ENCODE measurements at places on chromosomes 16 and 17.

GRCh38 chr16:12764813-12765488 is 38.7 kb downstream of the CPPED1 start:
- no peak for DNase-seq

DNA sequence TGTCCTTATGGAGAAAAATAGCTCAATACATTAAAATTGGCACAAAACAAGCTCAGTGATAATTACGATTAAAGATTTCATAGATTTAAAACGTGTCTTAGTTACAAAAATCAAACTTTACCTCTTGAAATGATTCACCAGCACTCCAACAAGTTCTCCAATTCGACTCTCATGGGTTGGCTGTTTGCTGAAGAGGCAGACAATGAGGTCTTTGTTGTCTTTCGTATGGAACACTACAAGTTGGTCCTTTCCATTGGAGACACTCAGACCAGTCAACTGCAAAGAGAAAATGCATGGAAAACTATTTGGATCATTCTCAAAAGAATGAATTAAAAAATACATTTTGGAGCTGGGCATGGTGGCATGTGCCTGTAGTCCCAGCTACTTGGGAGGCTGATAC is 118.2 kb downstream of the CDK5R1 start:
- no peak for DNase-seq

DNA sequence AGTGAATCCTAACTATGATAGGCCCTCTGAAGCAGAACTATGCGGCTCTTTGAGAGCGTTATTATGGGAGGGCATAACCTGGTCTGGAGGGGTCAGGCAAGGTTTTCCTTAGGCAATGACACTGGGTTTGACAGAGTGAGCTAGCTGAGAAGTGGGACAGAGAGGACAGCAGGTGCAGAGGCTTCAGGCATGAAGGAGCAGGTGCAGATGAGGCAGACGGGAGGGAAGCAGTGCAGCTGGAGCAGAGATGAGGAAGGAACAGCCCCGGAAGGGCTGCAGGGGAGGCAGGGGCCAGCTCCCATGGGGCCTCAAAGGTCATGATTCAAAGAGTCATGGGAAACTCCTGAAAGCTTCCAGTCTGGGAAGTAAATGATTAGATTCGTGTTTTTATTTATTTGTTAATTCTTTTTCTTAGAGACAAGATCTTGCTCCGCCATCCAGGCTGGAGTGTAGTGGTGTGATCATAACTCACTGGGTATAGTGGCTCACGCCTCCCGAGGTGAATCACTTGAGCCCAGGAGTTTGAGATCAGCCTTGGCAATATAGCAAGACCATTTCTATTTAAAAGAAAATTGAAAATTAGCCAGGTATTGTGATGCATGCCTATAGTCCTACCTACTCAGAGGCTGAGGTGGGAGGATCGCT is 5.4 kb downstream of the MARCHF10 start:
- no peak for DNase-seq

DNA sequence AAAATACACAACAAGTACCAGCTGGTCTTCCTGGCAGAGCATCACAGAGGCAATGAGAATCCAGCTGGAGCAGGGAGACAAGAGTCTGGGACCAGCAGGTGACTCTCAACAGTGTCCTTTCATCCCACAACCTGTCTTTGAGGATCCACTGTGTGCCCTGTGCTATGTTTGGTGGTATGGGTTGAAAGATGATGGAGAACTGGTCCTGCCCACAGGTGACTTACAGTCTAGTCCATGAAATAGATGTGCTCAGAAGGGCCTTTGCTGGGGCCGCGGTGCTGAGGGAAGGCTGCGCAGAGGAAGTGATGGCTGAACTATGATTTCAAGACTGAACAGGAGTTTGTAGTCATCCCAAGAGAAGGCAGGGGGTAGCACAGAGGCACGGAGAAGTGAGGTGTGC is 17.9 kb downstream of the WNT3 start:
- DNase-seq, result no peak

DNA sequence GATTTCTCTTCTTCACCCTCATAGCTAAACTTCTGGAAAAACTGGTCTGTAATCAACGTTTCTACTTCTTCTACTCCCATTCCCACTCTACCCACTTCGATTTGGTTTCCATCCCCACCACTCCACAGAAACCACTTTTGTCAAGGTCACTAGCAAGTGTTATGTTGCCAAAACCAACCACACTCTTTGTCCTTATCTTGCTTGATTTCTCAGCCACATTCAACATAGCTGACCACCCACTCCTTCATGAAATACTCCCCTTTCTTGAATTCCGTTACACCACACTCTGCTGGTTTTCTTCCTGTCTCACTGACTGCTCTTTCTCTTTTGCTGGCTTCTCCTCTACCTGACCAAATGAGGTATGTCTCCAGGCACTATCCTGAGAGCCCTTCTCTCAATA is 11.9 kb downstream of the IKZF3 start:
- no peak for DNase-seq

- no peak for DNase-seq
Measured at GRCh38 chr16:8998108-8998507, 34.4 kb upstream of the USP7 start.

- no peak for DNase-seq
Measured at GRCh38 chr16:47600376-47600775, 139.2 kb downstream of the PHKB start.

GRCh38 chr17:46157443-46158062 is 35.7 kb downstream of the KANSL1 start:
- peak; percentile 63 for DNase-seq

GRCh38 chr17:42795061-42795460 is 3.4 kb downstream of the COA3 start:
- no peak for DNase-seq

GRCh38 chr17:80318166-80318565 is 57.5 kb downstream of the RNF213 start:
- no peak for DNase-seq

DNA sequence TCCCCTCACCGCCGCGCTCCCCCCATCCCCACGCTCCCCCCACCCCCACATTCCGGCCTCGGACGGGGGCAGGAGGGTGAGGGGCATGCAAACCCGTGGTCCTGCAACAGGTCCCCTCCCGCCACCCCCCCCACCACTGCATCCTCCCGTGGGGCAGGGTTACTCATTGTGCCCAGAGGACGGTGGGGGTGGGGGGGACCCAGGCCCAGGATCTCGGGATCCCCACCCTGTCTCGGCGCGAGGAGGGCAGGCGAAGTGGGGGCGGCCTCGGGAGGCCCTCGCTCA is 8.5 kb downstream of the SLC22A31 start:
- DNase-seq, result no peak

GRCh38 chr17:33403194-33403593 is 110.1 kb upstream of the ASIC2 start:
- no peak for DNase-seq

DNA sequence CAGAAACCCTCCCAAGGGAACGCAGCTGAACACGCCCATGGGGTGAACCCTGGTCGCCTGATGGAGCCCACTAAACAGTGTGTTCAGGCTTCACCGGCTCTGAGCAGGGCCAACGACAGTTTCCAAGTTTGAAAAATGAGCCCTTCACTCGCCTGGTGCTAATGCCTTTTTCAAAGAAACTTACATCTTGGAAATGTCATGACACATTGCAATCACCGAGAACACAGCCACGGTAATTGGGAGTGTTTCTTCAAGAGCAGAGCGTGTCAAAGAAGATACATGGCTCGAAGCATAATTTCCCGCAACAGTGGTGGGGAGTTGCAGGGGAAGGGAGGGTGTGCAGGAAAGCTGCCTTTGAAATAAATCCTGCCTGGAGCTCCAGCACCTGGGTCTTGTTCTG is 463.2 kb downstream of the TMEM114 start:
- no peak for DNase-seq

GRCh38 chr16:4654011-4654963 is 29.7 kb downstream of the MGRN1 start:
- no peak for DNase-seq

DNA sequence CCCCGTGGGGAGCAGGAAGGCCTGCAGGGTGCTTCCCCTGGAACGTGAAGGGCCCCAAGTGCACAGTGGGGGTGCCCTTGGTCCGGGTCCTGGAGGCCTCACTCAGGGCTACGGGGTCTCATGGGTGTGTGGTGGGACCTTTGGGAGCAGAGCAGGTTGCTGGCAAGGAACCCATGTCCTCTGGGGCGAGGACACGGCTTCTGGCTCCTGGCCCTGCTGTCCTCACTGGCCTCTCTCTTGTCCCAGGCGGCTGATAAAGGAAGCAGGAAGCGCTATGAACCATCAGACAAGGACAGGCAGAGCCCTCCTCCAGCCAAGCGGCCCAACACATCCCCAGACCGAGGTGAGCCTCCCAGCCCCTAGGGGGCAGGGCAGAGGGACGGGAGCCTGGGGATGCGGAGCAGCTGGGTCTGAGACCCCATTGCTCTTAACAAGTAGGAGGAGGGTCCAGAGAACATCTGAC is 9.8 kb upstream of the IL17C start:
- peak; percentile 14 for DNase-seq

- DNase-seq, result no peak
Measured at GRCh38 chr17:71127416-71127815, 958.1 kb downstream of the KCNJ2 start.

DNA sequence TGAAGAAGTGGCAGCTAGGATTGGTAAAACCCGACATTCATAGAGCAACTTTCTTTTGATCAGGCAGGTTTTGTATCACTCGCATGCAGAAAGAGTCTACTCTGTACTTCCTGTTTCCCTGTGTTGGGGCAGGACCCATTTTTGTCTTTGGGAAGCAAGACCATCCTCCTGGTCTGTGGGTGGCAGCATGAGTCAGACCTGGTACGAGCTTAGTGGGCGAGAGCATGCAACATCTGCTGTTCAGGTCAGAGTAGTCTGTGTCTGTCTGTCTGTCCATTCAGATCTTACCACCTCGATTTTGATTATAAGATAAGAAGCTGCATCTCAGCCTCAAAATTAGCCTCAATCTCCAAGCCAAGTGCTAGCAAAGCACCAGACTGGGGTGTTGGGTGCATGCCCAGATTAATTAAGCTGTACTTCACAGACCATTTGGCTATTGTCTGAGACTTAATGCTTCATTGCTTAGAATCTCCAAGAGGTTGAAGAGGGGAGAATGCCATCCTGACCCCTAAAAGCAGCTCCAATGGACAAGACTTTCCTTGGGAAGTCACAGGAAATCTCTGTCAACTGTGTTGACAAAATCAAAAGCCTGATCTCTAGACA is 110.9 kb downstream of the XYLT1 start:
- no peak for DNase-seq

GRCh38 chr16:50816901-50817555 is 75.1 kb downstream of the CYLD start:
- no peak for DNase-seq

- DNase-seq, result no peak
Measured at GRCh38 chr17:66980896-66981295, 16.4 kb downstream of the CACNG4 start.

GRCh38 chr17:81150377-81151077 is 14.8 kb upstream of the PVALEF start:
- DNase-seq, result peak; percentile 13

GRCh38 chr17:1123921-1124715 is 55.7 kb downstream of the ABR start:
- DNase-seq, result no peak

GRCh38 chr16:53065461-53066061 is 10.8 kb downstream of the CHD9 start:
- DNase-seq, result no peak

GRCh38 chr16:9050102-9050830 is 41.2 kb upstream of the HAPSTR1 start:
- no peak for DNase-seq

GRCh38 chr16:19525385-19525723 is 1.6 kb downstream of the CCP110 start:
- DNase-seq, result no peak

GRCh38 chr17:79657861-79658810 is 47.3 kb upstream of the RBFOX3 start:
- DNase-seq, result no peak
